ENCODE measurements at places on chromosomes 6 and 20. TPM values are rescaled to one million over a fixed set of nuclear protein-coding genes. Genes with fewer than 3 reads are reported as not detected.

DNA sequence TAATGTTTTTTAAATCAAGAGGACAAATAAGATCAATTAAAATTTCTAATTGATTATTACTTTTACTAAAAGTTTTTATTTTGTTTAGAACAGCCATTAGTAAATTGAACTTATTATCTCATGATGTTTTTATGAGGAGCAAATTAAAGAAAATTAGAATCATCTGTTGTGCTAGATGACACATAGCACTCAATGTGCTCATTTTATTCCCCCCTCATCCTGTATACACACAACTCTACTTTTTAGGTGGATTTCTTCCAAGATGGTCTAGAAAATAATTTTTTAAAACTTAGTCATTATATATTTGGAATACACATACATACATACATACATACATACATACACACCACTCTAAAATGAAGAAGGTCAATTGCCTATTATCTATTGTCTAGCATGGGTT lies 29.3 kb upstream of the TSPYL1 start:
- no peak overlapping the region for H3K27ac ChIP-seq
- no peak for DNase-seq
- H3K27me3 ChIP-seq = no peaks in the 10 kb centered on the region
- H3K4me1 ChIP-seq = no peaks in the 10 kb centered on the region

TNFRSF6B gene
- not detected for polyA plus RNA-seq

DNA sequence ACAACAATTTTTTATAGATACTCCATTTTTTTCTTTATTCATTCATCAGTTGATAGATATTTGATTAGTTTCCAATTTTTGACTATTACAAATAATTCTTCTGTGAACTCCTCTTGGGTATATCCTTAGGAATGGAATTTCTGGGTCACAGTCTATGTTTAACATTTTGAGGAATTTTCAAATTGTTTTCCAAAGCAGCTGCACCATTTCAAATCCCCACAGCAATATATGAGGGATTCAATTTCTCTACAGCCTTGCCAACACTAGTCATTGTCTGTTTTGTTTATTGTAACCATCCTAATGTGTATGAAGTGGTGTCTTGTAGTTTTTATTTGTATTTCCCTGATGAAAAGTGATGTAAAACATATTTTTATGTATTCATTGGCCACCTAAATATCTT lies 320.3 kb upstream of the DEFB112 start:
- DNase-seq = no peak
- H3K36me3 ChIP-seq = no peaks in the 10 kb centered on the region
- H3K4me1 ChIP-seq = no peaks in the 10 kb centered on the region
- no peak overlapping the region for H3K27ac ChIP-seq

- DNase-seq = peak; percentile 64
- no peaks in the 10 kb centered on the region for H3K36me3 ChIP-seq
- H3K4me1 ChIP-seq = no peaks in the 10 kb centered on the region
- no peak overlapping the region for H3K27ac ChIP-seq
- H3K27me3 ChIP-seq = no peaks in the 10 kb centered on the region
Measured at GRCh38 chr20:61120595-61121515, 131.2 kb upstream of the CDH4 start.

DNA sequence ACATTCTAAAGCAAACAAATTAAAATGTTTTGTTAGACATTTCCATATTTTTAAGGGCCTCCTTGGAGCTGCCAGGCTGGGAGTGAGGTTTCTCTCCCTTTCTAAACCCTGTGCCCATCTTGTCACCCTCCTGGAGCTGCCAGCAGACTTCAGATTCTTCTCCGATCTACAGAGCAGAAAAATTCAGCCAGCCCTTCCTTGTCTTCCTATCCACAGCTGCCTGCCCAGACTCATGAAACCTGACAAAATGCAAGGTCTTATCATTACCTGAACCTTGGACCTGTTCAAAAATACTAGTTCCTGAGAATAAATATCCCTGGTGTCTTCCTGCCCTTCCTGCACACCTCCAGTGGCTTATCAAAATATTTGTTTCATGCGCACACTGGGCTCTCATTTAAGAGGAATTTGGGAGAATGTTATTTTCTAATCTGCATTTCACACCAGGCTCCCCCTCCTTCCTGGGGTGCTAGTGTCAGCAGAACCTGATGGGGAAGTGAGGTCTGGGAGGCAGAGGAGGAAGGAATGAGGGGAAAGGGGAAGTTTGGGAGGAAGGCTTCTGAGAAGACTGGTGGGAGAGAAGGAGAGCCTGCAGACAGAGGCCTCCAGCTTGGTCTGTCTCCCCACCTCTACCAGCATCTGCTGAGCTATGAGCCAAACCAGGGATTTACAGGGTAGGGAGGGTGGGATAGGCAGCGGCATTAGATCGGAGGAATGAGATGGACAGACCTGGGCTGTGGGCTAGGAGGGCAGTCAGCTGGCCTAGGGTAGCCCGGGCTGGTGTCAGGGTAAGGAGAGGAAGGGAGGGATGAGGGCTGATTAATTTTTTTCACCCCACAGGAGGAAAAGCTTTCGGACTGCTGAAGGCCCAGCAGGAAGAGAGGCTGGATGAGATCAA lies at the start of gene AIF1:
AIF1 (plus strand) TSS at position 551 of the 895 bp plus-strand sequence; CDS start at position 647, 96 bp downstream.
- peaks cover 25% of the 10 kb centered on the region for H3K4me1 ChIP-seq
- DNase-seq = no peak
- H3K36me3 ChIP-seq = no peaks in the 10 kb centered on the region

DNA sequence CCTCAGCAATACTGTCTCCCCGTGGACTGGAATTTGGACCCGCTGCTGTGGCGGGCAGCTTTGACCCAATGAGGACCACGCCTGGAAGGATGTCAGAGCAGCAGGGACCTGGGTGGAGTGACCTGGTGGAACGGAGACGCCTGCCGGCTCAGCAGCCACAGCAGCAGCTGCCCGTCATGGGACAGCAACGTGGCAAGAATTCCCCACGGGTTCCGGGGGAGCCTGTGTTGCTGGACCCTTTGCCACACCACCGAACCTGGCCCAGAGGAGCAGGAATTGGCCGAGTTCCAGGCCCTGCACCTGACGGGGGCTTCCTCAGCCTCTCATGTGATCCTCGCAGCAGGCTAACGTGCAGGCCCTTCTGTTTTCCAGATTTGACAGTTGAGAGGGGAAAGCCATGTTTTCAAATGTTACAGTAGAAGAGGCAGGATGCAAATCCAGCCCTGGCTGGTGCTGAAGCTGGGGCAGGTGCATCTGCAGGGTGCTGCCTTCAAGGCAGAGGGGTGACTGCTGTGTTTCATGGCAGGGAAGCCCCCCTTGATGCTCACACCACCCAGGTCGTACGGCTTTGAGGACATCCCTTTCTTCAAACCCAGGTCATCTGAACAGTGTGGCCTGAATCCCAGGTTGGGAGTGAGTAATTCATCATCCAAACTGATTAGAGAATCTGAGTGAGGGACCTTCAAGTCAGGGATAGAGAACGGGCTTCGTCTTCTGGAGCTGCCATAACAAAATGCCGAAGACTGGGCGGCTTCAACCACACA lies 93.4 kb downstream of the THBS2 start:
- no peak for DNase-seq
- H3K27me3 ChIP-seq = no peaks in the 10 kb centered on the region
- H3K4me3 ChIP-seq = no peak overlapping the region

- H3K27me3 ChIP-seq = no peaks in the 10 kb centered on the region
- DNase-seq = no peak
- peaks cover 3% of the 10 kb centered on the region for H3K36me3 ChIP-seq
- no peak overlapping the region for H3K27ac ChIP-seq
Measured at GRCh38 chr6:145380186-145380585, 355.1 kb downstream of the EPM2A start.

- no peaks in the 10 kb centered on the region for H3K27me3 ChIP-seq
- no peak for DNase-seq
- no peaks in the 10 kb centered on the region for H3K36me3 ChIP-seq
- no peak overlapping the region for H3K4me3 ChIP-seq
- no peak overlapping the region for H3K27ac ChIP-seq
Measured at GRCh38 chr6:111912904-111913303, 39.7 kb upstream of the FYN start.

BPIFB4 gene
- polyA plus RNA-seq = not detected

DNA sequence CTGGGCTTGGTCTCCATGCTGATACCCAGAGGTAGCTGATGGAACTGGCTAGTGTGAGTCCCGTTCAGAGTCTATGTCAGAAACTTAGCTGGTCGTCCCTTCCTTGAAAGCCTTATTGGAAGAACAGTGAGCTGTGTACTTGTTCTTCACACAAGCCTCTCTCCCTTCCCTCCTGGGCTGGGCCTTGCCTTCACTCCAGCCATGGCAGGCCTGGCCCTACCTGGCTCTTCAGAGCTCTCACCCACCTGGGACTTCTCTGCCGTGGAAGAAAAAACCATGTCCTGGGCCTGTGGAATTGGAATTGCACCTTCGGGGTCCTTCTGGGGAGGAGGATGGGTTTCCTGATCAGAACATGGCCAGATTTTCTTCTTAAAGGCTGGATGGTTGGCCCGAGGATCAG lies 20.3 kb upstream of the ZNF831 start:
- no peaks in the 10 kb centered on the region for H3K36me3 ChIP-seq
- no peak overlapping the region for H3K4me3 ChIP-seq
- no peak overlapping the region for H3K27ac ChIP-seq
- H3K4me1 ChIP-seq = no peaks in the 10 kb centered on the region
- no peaks in the 10 kb centered on the region for H3K27me3 ChIP-seq
- DNase-seq = no peak

DNA sequence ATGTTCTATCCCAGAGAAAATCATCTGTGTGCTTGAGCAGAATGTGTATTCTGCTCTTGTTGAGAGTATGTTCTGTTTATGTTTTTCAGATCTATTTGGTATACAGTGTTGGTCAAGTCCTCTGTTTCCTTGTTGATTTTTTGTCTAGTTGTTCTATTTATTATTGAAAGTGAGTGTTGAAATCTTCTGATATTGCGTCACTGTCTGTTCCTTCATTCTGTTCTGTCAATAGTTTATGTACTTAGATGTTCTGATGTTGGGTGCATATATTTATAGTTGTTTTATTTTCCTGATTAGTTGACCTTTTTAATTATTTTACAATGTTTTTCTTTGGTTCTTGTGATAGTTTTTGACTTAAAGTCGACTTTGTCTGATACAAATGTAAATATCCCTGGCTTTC lies 458.7 kb upstream of the HSF2 start:
- no peaks in the 10 kb centered on the region for H3K27me3 ChIP-seq
- no peak overlapping the region for H3K27ac ChIP-seq
- H3K4me3 ChIP-seq = no peak overlapping the region
- H3K4me1 ChIP-seq = no peaks in the 10 kb centered on the region

GRCh38 chr6:167577891-167578361 lies 248.8 kb upstream of the AFDN start:
- no peak for DNase-seq
- H3K27ac ChIP-seq = no peak overlapping the region
- H3K36me3 ChIP-seq = no peaks in the 10 kb centered on the region
- H3K4me1 ChIP-seq = no peaks in the 10 kb centered on the region
- H3K27me3 ChIP-seq = no peaks in the 10 kb centered on the region

DNA sequence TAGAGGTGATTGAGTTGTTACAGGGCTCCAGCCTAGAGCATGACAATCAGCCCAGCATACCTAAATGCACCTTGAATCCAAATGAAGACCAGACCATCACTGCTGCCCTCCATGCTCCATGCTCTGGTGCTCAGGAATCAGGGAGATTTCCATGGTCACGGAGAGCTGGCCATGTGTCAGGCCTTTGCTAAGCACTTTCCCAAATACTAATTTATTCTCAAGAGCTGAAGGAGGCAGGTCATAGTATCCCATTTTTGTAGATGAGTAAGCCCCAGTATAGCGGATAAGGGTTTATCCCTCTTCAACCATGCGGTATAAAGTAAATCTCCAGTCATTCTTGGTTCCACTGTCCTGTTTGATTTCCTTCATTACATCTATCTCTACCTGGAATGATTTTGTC lies 240.8 kb downstream of the TFAP2A start:
- no peak for DNase-seq
- H3K36me3 ChIP-seq = no peaks in the 10 kb centered on the region
- H3K27me3 ChIP-seq = no peaks in the 10 kb centered on the region
- H3K4me1 ChIP-seq = no peaks in the 10 kb centered on the region
- no peak overlapping the region for H3K4me3 ChIP-seq
